Adrenal gland (tissue), 19 donors: ENCODE measurements at places on chromosomes 6 and 20. TPM values are rescaled to one million over a fixed set of nuclear protein-coding genes. Genes with fewer than 3 reads are reported as not detected.

GRCh38 chr6:108959972-108960582 is 111.9 kb downstream of the ARMC2 start:
- DNase-seq: no peak
- H3K36me3 ChIP-seq: no peaks in the 10 kb centered on the region
- H3K4me3 ChIP-seq: no peak overlapping the region
- no peak overlapping the region for H3K27ac ChIP-seq

- DNase-seq: peak; percentile 93
- H3K4me3 ChIP-seq: no peak overlapping the region
- no peaks in the 10 kb centered on the region for H3K36me3 ChIP-seq
Observed at GRCh38 chr6:143755301-143755744, 77.6 kb downstream of the PHACTR2 start.

- H3K27me3 ChIP-seq: no peaks in the 10 kb centered on the region
- no peak for DNase-seq
- no peak overlapping the region for H3K27ac ChIP-seq
Observed at GRCh38 chr6:137816133-137816579, 50.9 kb upstream of the TNFAIP3 start.

GRCh38 chr6:112886415-112886814 is 539.3 kb downstream of the RFPL4B start:
- H3K36me3 ChIP-seq: no peaks in the 10 kb centered on the region
- no peak overlapping the region for H3K4me3 ChIP-seq
- no peak for DNase-seq
- no peak overlapping the region for H3K27ac ChIP-seq
- no peaks in the 10 kb centered on the region for H3K4me1 ChIP-seq

GRCh38 chr6:81801489-81801888 is 49.0 kb upstream of the TENT5A start:
- H3K27me3 ChIP-seq: no peaks in the 10 kb centered on the region
- no peaks in the 10 kb centered on the region for H3K4me1 ChIP-seq
- DNase-seq: no peak
- no peak overlapping the region for H3K27ac ChIP-seq
- H3K36me3 ChIP-seq: no peaks in the 10 kb centered on the region

DNA sequence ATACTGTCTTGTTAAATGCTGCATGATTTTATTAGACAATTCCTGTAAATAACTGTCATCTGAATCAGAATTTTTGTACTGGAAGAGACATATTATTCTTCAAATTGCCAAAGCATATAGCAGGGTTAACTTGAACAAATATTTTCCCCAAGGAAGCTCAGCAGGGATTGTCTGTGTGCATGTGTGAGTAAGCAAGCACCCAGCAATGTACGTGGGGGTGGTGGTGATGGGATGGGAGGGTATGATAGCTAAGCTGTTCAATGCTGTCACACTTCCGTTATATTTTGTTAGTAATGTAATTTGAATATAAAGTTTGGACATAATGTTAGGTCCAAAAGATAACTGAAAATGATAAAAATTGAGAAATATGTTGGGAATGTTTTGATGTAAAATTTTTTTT is 118.1 kb downstream of the MYB start:
- H3K27ac ChIP-seq: no peak overlapping the region
- H3K27me3 ChIP-seq: no peaks in the 10 kb centered on the region
- no peaks in the 10 kb centered on the region for H3K4me1 ChIP-seq
- H3K36me3 ChIP-seq: no peaks in the 10 kb centered on the region
- H3K4me3 ChIP-seq: no peak overlapping the region
- DNase-seq: no peak

- DNase-seq: no peak
- no peaks in the 10 kb centered on the region for H3K4me1 ChIP-seq
- no peak overlapping the region for H3K27ac ChIP-seq
- no peak overlapping the region for H3K4me3 ChIP-seq
- no peaks in the 10 kb centered on the region for H3K36me3 ChIP-seq
Observed at GRCh38 chr6:163866192-163866591, 451.7 kb downstream of the QKI start.

DNA sequence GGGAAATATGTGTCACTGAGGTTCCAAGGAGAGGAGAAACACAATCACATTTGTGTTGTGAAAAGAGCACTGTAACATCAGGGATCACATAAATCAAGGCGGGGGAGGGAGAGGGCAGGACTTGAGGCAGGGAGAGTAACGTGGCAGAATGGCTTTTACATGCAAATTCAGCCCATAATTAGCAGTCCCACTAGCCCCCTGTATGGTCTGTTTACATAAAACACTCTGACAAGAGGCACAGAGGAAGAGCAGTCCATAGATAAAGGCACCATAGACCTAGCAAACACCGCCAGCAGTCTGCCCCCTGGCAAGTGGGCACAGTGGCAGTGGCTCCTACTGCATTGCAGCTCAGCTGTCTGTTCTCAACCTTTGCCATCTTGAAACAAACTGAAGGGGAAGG is 82.7 kb downstream of the LYRM2 start:
- no peak overlapping the region for H3K27ac ChIP-seq
- H3K27me3 ChIP-seq: no peaks in the 10 kb centered on the region
- no peak overlapping the region for H3K4me3 ChIP-seq
- H3K36me3 ChIP-seq: no peaks in the 10 kb centered on the region

GRCh38 chr20:14062786-14063185 is 67.5 kb downstream of the MACROD2 start:
- H3K27me3 ChIP-seq: no peaks in the 10 kb centered on the region
- H3K4me1 ChIP-seq: no peaks in the 10 kb centered on the region
- H3K27ac ChIP-seq: no peak overlapping the region
- H3K4me3 ChIP-seq: no peak overlapping the region

DNA sequence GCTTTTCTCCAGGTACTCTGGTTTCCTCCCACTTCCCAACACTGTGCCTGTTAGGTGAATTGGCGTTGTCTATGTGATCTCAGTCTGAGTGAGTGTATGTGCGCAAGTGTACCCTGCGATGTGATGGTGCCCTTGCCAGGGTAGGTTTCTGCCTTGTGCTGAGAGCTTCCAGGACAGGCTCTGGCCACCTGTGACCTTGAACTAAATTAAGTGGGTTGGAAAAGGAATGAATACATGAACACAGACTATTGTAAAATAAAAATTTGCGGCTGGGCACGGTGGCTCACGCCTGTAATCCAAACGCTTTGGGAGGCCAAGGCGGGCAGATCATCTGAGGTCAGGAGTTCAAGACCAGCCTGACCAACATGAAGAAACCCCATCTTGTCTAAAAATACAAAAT is 678.0 kb downstream of the DHX35 start:
- no peak overlapping the region for H3K4me3 ChIP-seq
- DNase-seq: no peak
- no peaks in the 10 kb centered on the region for H3K4me1 ChIP-seq
- H3K36me3 ChIP-seq: no peaks in the 10 kb centered on the region
- H3K27ac ChIP-seq: no peak overlapping the region

DAAM2 gene
- total RNA-seq: 57.6 TPM

BMP2 gene
- 1.8 TPM for total RNA-seq

ADGRF5 gene
- total RNA-seq: 38.3 TPM
